ENCODE measurements at places on chromosomes 6 and 20.

DNA sequence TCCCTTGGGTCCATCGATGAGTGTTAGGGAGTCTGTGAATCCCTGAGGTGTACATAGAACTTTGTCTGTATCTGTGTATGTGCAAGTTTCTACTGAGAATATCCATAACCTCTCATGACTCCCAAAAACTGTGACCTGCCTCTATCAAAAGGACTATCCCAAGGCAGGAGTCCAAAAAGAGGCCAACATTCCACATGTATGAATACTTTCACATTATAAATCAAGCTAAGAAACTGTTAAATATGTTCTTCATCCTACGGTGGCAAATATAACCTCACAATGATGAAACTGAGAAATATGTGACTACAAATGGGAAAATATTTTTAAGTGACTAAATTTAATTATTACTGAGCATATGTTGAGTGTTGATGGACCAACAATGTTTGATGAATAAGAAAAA lies 16.1 kb upstream of the STX11 start:
- DNase-seq, result no peak

GRCh38 chr6:21381331-21381963 lies 212.1 kb upstream of the SOX4 start:
- DNase-seq, result no peak

DNA sequence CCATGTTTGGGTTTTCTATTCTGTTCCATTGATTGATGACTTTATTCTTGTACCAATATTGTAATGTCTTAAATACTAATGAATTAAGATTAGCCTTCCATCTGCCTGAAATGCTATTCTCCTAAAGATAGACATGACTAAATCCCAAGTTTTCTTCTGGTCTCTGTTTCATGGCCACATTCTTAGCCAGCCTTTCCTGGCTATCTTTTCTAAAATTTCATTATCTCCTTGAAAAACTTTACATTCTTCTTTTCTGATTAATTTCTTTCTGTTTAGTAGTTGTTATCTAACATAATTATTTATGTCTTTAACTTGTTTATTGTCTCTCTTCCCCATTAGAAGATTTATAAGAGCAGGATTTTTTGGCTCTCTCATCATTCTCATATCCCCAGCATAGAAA lies 4.4 kb upstream of the PRIM2 start:
- no peak for DNase-seq

- DNase-seq, result no peak
Observed at GRCh38 chr20:6611911-6612605, 155.4 kb upstream of the BMP2 start.

DNA sequence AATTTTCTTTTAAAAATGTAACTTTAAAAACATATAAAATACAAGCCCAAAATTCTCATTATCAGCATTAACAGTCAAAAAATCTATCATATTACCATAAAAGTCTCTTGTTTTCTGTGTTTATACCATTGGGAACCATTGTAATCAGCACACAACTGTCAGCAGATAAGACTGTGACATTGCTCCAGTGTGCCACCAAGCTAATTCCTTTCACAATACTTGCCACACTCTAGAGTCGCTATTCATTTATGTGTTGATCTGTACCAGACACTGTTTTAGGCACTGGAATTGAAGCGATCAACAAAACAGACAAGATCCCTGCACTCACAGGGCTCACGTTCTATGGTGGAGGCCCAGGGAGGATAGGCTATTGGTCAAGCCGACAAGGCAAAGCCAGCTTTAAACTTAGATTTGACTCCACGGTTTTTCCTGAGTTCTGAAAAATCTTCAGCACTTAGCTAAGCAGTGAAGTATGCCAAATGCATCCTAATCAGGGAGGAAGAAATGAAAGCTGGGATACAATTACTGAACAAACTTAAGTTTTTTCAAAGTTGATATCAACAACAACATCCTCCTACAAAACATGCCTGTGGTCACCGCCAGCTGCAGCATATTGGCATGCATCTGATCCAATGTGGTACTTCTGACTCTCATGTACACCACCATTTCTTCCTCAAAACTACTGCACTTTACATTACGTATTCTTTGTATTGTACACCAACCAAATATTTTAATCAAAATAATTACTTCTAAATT lies 60.5 kb downstream of the GMDS start:
- DNase-seq, result no peak

GRCh38 chr20:47561603-47562583 lies 60.2 kb downstream of the NCOA3 start:
- DNase-seq, result no peak

DNA sequence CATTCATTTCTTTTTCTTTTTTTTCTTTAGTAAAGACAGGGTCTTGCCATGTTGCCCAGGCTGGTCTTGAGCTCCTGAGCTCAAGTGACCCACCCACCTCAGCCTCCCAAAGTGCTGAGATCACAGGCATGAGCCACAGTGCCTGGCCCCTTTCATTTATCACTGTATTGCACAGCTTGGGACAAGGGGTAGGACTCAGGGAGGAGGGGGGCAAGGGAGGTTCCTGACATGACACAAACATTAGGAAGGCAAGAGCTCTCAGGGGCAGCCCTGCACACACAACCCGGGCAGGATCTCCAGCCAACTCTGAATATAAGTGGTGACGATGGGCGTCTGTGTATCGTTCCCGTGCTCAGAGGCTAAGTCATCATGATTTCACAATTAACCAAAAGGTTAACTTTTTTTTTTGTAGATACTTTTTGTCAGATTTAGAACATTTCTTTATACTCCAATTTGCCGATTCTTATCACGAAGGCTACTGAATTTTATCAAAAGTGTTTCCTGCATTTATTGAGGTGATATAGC lies 19.9 kb downstream of the SLC2A4RG start:
- DNase-seq, result no peak

DNA sequence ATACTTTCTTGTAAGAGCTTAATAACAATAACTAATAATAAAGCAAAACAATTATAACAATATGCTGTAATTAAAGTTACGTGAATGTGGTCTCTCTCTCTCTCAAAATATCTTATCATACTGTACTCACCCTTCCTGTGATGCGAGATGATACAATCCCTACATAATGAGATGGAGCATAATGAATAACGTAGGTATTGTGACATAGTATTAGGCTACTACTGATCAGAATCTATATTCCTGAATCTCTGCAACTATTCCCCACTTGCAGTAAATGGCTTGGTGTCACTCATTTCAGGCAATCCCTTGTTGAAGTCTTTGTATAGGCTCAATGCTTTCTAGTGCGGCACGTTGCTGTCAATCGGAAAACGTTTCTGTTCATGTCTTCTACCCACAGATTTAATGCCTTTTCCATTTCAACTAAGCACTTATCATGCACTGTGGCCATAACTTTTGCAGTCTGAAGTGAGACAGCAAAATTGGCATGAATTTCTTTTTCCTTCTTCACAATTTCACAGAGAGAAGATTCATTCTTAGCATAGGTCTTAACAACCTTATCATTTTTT lies 32.3 kb downstream of the MOXD1 start:
- DNase-seq, result no peak

DNA sequence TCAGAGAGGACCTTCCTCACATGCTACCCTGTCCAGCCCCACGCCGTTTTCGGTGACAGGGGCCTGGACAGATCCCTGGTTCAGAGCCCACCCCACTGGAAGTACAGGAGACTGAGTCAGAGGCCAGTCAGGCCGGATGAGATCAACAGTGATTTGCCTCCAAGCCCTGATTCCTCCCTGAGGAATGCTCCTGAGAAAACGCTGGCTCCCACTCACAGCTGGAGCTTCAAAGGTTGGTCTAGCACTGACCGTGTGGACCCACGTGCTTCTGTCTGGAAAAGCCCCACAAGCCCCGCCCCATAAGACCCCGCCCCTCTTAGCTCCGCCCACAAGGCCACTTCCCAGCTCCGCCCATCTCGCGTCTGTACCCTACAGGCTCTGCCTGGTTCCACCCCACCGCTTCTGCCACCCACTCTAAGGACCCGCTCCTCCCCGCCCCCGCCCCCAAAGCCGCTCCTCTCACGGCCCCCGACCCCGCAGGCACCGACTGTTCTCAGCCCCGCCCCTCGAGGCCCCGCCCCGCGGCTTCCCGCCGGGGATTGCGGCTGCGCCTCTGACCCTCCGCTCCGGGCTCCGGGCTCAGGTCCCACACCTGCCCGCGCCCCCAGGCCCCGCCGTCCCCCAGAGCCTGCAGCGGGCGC lies 64.9 kb upstream of the BHLHE23 start:
- peak; percentile 32 for DNase-seq
